Activated CD4-positive, CD25-positive, alpha-beta regulatory T cell (primary cell): ENCODE measurements at places on chromosomes 6 and 20.

- DNase-seq: no peak
Observed at GRCh38 chr20:49280463-49281058, 2.7 kb upstream of the ZNFX1 start.

GRCh38 chr6:148807784-148808183, 61.0 kb downstream of the UST start:
- DNase-seq: no peak

- DNase-seq: no peak
Observed at GRCh38 chr6:43454290-43454695, 1.1 kb downstream of the DLK2 start.

GRCh38 chr20:51412333-51412871, 130.1 kb downstream of the NFATC2 start:
- no peak for DNase-seq

GRCh38 chr6:55882718-55883569, 7.6 kb upstream of the BMP5 start:
- no peak for DNase-seq

GRCh38 chr6:53432318-53433161, 83.8 kb upstream of the ELOVL5 start:
- no peak for DNase-seq

- DNase-seq: no peak
Observed at GRCh38 chr6:129006724-129007514, 124.0 kb downstream of the LAMA2 start.

DNA sequence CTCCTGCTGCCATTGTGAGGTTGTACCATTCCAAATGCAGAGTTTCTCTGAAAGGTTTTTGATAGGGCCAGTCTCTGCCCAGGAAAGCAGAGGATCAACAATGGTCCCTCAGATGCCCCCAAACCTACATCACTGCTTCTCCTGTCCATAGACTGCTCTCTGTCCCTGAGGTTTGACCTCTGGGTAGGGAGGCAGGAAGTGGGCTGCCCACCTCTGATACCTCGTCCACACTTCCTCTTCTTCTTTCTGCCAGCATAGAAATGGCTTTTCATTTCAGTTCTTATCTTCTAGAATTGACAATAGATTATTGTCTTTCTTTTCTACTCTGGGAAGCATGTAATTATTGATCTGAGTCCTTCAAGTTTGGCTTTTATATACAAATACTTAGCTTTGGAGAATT, 170.6 kb downstream of the TRMT11 start:
- DNase-seq: no peak
